Myocyte (in vitro differentiated cells): ENCODE measurements at places on chromosomes 7 and 10.

DNA sequence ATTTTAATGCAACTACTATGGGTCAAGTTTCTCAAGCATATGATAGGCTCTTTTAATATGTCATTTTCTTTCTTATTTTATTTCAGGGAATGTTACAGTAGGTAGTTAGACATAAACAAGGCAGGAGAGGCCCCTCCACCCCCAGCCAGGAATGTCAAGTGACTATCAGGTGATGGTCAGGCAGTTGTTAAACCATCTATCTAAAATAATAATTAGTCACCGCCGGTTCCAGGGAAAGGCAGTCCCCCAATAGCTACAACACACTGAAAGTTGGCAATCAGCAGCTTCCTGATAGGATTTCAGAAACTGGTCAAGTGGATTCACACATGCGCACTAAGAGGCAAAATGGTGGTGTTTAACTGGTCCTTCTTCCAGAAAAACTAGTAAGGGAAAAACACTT lies 9.3 kb downstream of the OLAH start:
- DNase-seq = no peak

GRCh38 chr7:80815733-80816132 lies 103.1 kb downstream of the SEMA3C start:
- DNase-seq = no peak

DNA sequence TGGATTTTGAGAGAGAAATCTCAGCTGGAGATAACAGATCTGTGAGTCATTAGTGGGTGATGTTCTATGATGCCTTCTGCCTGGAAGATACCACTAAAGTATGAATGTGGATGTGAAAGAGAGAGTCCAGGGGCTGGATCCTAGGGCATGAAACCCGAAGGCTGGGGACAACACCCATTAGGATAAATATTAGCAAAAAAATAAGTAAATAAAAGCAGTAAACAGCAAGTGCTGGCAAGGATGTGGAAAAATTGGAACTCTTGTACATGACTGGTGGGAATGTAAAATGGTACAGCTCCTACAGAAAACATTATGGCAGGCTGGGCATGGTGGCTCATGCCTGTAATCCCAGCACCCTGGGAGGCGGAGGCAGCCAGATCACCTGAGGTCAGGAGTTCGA lies 16.6 kb upstream of the MGMT start:
- no peak for DNase-seq

GRCh38 chr10:45160271-45160670 lies 155.1 kb downstream of the OR13A1 start:
- no peak for DNase-seq

DNA sequence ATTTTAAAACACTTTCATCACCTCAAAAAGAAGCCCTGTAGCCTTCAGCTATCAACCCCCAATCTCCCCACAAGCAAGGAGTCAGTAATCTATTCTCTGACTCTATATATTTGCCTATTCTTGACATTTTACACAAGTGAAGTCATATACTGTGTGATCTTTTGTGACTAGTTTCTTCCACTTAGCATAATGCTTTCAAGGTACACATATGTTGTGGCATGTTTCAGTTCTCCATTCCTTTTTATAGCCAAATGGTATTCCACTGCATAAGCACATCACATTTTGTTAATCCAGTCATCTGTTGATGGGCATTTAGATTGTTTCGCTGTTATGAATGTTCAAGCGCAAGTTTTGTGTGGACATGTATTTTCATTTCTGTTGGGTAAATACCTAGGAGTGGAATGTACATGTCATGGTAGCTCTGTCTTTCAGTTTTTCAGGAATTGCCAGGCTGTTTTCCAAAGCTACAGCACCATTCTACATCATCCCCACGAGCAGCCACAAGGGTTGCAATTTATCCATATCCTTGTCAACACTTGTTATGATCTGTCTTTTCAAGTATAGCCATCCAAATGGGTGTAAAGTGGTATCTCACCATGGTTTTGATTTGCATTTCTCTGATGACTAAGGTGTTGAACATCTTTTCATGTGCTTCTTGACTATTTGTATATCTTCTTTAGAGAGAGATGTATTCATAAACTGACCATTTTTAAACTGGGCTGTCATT lies 405.6 kb downstream of the KCNMA1 start:
- no peak for DNase-seq

- no peak for DNase-seq
Observed at GRCh38 chr10:119496273-119496672, 46.2 kb downstream of the RGS10 start.

DNA sequence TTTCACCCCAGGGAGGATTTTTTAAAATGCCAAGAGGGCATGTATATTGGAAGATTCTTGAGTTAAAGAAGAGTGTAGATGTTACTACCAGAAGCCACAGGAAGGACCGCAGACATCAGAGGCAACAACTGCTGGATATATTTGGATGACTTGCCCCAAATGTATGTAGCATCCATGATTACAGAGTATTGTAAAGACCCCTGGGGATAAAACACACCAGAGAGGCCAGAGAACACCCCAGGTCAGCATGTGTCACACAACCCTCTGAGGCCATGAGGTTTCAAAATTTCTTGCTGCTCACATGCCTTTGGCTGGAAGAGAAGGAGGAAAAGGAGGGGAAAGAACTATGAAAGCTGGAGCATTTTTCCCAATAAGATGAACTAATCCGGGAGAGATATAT lies 108.0 kb upstream of the LSM8 start:
- DNase-seq = no peak

DNA sequence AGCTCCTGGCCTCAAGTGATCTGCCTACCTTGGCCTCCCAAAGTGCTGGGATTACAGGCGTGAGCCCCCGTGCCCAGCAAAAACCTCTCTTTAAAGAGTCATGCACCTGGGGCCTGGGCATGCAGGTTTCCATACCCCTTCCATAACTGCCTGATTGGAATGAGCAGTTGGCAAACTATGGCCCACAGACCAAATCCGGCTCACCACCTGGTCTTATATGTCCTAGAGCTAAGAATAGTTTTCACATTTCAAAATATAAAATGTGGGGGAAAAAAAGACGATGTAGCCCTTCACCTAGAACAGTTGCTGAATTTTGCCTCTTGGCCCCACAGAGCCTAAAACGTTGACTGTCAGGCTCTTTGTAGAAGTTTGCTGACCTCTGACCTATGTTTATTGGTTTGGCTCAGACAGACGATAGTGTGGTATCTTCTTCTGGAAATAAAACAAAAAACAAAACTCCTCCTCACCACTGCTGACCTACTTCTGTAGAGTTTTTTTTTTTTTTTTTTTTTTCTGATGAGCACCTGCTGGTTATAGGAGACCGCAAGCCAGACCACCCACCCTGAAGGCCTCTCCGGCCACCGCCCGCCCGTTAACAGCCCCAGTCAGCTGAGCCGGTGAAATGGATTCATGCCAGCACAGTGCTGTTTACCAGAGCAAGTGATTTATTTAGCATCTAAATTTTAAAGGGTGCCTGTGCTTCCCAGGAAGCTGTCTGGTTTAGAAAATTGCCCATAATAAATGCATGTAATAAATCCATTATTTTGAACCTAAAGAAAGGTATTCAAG lies 33.5 kb upstream of the SFRP5 start:
- DNase-seq = no peak
